Fibroblast of skin of scalp (primary cell): ENCODE measurements at places on chromosomes 12 and 14.

- no peak for DNase-seq
These were observed 7.6 kb upstream of the NOP2 start for GRCh38 chr12:6575648-6576047.

GRCh38 chr12:123971449-123971769 lies 1.2 kb downstream of the CCDC92 start:
- DNase-seq: no peak

DNA sequence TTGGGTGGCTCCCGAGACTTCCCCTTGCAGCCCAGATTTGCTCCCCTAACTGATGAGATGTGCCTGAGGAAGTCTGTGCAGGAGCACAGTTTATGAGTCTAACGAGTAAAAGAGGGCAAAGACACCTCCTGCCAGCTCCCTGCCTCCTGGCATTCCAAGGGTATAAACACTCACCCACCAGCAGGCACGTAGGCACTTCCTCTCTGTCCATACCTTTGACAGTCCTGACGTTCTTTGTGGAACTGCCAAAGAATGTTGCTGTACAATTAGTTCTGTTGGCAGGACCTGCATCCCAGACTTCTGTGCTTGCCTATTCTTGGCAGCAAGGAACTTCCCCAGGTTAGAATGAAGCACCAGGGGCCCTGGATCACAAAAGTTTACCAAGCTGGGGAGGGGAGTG lies 889.3 kb downstream of the BCL11B start:
- no peak for DNase-seq

DNA sequence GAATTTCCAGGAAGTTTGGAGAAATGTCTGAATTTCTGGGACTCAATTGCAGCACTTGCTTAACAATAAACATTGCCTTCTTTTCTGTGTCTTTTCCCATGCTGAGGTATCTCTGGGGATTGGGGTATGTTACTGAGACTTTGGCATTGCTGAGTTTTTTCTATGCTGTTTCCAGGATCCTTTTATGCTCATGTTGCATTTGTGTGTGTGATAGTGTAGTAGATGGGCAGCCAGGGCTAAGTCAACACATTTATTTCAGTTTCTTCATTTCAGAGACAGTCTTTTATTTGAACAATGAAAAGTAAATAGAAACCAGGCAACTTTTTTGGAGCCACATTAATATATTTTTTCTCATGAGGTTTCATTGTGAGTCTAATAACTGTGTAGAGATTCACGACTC lies 1160.3 kb upstream of the TMEM132C start:
- DNase-seq: no peak

DNA sequence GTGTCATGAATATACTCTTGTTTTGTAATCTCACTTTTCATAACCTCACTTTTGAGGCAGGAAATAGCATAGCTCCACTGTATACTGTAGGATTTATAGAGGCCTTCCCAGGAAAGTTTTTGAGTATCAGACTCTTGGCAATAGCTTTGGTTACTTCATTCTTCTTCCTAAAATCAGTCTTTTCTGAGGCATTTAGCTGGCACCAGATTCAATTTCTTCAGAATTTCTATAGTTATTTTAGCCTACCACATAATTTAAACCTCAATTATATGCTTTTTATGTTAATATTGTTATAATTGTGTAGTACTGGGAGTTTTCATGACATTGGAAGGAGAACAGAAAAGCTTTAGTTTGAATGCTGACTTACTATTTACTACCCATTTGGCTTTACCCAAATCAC lies 322.3 kb upstream of the FAR2 start:
- no peak for DNase-seq

GRCh38 chr12:65561798-65562382 lies 262.4 kb upstream of the HMGA2 start:
- peak; percentile 51 for DNase-seq

DNA sequence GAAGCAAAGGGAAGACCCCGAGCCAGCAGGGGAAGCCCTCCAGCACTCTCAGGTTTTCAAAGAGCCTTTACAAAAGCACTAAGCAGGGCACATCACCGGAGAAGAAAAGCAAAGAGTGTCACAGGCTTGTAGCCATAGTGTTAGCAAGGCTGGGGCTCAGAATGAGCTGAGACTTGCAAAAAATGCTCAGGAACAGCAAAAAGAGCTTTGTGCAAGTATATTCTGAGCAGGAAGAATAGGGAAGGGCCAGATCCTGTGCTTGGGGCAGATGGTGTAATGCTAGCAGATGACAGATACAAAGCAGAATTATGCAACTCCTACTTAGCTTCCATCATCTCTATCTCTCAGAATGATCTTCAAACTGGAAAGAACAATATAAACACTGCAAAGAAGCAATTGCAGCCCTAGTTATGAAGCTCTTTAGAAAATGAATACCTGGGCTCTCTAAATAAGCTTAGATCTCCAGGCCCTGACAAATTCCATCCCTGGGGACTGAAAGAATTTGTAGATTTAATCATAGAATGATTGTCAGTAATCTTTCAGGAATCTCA lies 23.7 kb upstream of the PARP11 start:
- no peak for DNase-seq

DNA sequence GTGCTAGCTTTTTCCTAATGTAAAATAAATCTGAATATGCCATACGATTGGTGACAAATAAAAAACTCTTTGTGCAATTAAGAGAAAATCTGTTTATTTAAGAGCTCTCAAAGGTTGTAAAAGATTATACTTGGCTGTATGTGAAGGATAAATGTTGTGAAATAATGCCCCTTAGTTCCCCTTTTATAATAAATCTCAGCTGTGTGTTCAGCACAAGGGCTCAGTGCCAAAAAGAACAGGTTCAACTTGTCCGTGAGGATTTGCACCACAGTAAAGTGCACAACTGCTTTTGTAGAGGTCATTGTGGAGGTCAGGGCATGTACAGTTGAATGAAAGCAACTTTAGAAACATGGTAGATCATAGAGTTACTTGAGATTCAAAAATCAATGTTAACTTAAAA lies 118.6 kb downstream of the TRMT5 start:
- DNase-seq: no peak

GRCh38 chr14:96783915-96784224 lies 13.3 kb upstream of the VRK1 start:
- DNase-seq: no peak
